ENCODE measurements at places on chromosomes 6 and 20.

GRCh38 chr6:5557506-5557905 is 296.2 kb downstream of the FARS2 start:
- DNase-seq, result no peak

DNA sequence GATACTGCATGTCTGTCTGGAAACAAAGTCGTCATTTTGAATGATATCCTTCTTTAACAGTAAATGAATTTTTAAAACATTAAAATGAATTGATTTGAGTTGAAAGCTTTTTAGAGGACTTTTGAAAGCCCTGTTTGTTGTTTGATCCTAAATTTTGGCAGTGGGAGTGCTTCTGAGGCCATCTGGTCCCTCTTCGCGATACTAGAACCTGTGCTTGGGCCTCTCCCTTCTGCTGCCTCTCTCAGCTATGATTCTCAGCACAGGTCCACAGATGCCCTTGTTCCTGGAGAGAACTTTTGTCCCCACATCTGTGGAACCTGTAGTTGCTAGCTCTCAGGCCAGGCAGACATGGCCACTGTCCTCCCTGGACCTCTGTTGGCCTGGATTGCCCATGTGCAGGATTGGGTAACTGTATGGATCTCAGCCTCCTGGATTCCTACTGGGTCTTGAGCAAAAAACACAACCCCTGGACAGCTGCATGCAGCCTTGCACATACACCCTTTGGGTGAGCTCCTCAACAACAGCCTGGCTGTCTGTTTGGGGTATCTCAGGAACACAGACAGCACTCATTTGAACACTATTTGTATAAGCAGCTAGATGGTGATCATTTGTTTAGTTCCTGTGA is 21.9 kb downstream of the UST start:
- DNase-seq, result no peak

- DNase-seq, result no peak
Observed at GRCh38 chr20:55153001-55153645, 677.7 kb downstream of the DOK5 start.

GRCh38 chr6:164085091-164086075 is 670.9 kb downstream of the QKI start:
- DNase-seq, result no peak

DNA sequence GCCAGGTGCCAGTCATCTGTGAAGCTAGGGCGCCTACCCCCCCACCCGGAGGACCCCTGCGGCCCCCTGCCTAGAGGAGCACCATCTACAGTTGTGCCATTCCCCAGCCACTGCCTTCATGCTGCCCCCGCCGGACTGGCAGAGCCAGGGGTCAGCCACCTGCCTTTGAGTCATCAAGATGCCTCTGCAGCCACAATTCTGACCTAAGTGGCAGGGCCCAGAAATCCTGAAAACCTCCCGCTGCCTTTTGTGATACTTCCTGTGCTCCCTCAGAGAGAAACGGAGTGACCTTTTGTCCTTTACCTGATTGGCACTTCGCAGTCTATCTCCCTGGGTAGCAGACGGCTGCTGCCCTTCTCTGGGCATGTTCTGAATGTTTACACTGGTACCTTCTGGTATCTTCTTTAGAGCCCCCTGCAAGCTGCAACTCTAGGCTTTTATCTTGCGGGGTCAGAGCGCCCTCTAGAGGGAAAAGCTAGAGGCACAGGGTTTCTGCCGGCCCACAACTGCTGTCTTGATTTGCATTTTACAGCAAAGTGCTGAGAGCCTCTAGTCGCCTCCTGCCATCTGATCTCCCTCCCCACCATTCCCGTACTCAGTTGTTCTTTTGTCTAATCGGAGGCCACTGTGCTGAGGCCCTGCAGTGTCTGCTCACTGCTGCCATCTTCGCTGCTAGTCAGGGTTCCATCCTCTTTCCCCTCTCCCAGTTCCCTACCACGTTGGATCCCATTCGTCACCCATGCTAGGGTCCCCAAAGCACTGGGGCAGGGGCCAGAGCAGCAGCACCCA is 26.9 kb downstream of the SPATA2 start:
- no peak for DNase-seq

DNA sequence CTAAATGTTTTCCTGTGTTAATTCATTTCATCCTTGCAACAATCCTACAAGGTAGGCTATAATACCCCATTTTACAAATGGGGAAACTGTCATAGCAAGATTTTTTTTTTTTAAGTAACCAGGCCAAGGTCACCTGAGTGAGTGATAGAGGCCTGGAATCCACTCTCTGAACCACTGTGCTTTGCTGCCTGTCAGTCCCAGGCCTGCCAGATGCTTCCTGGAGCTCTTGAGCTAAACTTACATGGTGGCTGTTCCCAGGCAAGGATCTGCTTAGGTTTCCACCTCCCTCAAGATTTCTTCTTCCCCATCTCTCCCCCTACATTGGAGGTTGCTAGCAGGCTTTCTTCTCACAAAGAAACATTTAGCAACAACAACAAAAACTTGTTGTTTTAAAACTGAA is 32.7 kb upstream of the RNF8 start:
- DNase-seq, result no peak

DNA sequence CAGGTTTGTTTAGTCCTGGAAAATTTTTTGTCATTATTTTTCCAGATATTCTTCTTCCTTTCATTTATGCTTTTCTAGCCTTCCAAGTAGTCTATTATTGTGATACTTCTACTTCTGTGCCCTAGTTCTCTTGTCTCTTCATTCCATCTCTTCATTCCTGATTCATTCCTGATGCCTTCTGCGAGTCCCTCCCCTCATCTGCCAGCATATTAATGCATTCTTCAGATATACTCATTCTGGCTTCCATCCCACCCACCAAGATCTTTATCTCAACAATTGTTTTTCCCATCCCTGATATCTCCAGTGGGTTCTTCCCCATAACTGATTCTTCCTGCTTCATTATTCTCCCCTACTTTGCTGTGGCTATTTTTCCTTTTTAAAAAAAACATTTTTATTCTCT is 35.2 kb downstream of the ALDH5A1 start:
- no peak for DNase-seq

GRCh38 chr20:22559711-22560318 is 24.6 kb downstream of the FOXA2 start:
- no peak for DNase-seq

DNA sequence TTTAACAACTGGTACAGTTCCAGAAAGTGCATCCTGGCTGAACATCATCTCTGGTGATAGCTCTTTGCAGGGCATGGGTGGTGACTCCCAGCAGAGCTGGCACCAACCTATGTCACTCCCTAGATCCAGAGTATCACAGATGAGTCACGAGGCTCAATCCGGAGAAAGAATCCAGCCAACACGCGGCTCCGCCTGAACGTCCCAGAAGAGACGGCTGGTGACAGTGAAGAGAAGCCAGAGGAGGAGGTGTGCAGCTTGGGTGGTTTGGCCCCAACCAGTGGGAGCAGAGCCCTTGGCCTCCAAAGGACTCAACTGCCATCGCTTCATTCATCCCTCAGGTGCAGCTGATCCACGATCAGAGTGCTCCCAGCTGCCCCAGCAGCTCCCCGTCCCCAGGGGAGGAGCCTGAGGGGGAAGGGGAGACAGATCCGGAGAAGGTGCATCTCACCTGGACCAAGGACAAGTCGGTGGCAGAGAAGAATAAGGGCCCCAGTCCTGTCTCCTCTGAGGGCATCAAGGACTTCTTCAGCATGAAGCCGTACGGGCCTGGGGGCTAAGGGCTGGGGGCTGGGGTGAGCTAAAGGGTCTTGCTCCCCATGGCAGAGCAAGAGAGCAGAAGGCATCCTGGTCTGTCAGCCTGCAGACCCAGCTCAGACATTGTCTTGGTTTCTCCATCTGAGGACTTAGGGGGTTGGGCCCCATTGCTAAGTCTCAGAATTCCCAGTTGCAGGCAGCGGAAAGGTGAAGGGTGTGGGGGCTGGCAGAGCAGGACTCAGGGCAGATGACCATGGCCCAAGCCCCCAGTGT is 27.2 kb downstream of the SLC12A5 start:
- no peak for DNase-seq

DNA sequence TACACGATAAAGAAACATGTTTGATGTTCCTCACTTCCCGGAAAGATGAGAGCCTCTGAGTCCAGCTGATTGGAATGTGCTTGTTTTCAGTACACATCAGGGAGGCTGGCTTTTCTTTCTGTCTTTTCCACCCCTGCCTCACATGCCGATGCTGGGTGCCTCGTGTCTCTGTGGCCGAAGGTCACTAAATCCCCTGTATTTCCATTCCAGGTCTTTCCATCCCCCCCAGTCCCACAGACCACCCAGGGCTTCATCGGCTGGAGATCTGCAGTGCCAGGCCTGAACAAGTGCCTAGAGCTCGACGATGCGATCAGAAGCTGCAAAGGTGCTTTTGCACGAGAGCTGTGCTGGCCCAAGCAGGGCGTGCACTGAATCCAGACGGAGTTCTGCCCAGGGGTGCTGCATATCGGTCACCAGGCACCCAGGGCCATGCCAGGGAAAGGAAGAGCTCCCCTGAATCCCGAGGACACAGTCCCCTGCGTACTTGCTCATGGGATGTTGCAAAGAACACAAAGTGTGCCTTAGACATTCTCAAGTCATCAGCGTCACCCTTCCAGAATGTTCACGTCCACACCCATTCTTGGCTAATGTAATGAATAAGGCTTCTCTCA is 67.9 kb downstream of the ANKRD60 start:
- no peak for DNase-seq

GRCh38 chr20:38727607-38728190 is 3.4 kb downstream of the SLC32A1 start:
- DNase-seq, result no peak

Measured in NCI-H226 (cell line).